ENCODE measurements at places on chromosomes 7 and 10.

DNA sequence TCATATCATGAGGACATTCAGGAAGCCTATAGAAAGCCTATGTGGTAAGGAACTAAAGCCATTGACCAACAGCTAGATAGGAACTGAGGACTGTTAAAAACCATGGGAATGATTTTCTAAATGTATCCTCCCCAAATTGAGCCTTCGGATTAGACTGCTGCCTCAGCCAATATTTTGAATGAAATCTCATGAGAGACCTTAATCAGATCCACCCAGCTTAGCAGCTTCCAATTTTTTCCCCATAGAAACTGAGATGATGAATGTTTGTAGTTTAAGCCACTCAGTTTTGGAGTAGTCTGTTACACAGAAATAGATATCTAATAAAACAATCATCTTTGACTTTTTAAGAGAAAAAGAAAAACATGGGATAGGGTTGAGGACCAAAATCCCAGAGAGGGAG is 292.0 kb downstream of the HPSE2 start:
- no peak for DNase-seq

DNA sequence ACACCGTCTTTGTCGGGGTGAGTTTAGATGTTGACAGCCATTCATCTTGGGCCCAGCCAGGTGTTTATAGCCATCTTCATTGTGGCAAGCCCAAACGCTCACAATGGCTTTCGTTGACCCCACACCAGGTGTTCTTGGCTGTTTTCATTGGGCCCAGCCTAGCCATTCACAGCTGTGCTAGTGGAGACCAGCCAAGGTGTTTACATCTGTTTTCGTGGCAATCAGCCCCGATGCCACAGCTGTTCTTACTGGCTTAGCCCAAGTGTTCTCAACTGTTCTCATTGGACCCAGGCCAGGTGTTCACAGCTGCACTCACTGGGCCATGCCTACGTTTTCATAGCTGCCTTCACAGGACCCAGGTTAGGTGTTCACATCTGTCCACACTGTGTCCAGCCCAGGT is 7.7 kb downstream of the FRG2B start:
- no peak for DNase-seq

DNA sequence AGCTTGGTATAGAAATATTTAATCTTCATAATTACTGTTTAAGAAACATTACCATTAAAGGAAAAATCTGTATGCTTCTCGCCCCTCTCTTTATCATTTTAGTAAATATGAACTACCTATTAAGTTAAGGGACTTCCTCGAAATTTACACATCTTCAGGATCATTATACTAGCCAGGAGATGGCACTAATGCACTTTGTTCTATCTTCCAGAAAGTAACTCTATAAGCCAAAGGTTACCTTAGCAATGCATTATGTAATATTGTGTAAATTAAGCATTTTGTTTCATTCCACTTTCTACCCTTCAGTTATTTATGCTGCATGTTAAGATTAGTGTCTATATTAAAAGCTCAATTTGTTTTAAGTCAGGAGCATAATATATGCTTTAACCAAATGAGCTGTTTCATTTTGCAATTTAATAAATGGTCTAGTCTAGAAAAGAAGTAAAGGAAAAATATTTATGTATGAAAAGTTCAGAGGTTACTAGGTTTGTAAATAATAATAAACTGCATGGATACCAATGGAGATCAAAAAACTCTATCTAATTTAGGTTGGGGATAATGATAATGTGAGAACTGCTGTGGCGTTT is 128.5 kb downstream of the ANKRD7 start:
- no peak for DNase-seq

DNA sequence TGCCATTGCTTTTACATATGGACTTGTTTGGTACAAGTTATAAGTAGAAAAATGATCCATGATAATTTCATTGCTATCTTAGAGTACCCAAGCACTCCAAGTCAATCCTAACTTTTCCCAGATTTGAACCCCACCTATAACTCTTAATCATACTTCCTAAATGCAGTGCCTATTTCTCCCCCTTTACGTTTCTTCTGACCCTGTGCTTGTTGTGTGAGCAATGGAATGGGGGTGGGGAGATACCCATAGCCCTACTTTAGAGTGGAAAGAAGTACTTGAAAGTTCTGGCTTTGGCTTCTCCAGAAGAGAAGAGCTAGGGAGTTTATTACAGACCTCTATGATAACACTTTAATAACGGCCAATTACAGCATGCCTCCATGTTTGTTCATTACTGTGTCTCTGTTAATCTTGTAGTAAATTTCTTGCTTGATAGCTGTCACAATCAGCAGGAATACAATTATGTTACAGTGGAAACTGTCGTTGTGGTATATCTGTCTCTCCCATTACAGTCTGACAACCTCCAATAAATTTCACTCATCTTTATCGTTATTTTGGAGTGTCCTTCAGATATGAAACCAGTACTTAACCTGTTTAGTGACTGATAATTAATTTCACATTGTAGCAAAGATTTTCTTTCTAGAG is 34.0 kb downstream of the CNPY1 start:
- no peak for DNase-seq

DNA sequence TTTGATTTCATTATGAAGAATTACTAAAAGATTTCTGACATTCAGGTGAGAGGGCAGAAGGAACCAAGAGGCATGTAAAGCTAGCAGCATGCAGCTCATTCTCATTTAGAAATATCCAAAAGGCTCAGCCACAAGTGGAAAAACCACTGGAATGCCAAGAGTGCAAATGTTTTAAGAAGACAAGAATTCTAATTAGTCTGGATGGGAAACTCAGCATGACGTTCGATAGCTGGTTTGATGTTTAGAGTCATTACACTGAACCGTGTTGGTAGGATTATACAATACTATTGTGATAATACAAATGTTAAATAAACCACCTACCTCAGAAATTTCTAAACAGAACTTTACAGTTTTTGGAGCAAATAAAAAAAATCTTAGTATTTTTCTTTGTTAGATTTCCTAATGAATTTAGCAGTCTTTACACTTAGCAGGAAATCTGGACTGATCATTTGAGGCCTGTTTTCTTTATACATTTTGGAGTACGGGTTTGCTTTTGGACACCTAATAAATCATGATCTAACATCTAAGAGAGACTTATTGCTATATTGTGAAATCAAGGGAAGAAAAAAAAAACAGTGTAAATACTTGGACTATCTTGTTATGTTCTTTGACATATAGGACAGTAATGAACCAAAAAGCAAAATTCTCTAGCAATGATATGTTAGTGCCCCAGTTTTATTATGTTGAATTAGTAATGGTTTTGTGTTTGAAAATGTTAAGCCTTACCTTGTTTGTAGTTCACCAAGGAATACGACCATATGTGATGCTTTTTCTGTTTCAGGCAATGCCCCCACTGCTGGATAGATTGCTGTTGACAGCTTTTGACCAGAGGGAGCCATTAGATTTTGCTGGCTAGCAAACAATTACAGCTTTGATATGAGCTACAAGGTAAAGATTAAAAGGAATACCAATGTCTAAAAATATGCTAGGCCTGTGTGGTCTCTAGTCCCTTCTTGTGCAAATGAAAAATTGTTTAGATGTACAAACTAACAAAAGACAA is 354.1 kb upstream of the SEMA3A start:
- no peak for DNase-seq

DNA sequence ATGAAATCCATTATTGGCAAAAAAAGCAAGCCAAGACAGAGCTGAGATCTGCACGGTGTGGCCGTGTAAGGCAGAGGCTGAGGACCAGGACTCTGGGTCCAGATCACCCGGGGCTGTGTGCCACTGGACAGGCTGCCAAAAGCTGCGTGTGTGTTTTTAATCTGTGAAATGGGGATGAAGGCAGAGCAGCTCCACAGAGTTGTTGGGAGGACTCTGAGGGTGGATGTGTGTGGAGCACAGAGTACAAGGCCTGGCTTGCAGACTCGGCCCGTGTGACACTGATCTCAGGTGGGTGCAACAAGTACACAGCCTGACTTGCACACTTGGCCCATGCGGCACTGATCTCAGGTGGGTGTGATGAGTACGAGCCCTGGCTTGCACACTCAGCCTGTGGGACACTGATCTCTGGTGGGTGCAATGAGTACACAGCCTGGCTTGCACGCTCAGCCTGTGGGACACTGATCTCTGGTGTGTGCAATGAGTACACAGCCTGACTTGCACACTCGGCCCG is 329.8 kb downstream of the DNAJB6 start:
- DNase-seq: no peak

- no peak for DNase-seq
Measured at GRCh38 chr10:34866848-34867247, 51.8 kb upstream of the PARD3 start.

DNA sequence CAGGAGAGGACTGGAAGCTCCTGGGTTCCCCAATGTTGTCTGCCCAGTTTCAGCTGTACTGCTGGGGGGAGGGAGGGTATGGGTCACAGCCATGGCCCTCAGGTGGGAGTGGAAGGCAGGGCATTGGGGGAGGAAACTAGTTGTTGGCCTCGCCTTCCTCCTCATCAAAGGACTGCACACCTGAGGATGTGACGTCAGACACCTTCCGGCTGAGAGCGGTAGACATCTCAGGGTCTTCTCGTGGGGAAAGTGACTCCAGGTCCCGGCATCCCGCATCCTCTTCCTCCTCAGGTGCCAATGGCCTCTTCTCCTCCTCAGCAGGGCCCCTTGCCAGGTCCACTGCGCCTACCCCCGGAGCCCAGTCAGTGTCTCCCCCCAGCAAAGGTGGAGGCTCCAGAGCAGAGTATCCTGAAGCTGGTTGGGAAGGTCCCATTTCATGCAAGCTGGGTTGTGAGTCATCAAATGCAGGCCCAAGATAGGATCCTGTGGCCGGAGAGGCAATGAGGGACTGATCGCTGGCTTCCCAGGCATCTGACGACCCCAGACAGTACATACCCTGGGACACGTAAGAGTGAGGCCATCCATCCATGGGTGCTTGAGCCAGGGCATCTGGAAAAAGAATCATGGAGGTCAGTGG is 6.0 kb downstream of the FAM131B start:
- DNase-seq: no peak

GRCh38 chr10:128896116-128896795 is 570.8 kb upstream of the MGMT start:
- DNase-seq: no peak

DNA sequence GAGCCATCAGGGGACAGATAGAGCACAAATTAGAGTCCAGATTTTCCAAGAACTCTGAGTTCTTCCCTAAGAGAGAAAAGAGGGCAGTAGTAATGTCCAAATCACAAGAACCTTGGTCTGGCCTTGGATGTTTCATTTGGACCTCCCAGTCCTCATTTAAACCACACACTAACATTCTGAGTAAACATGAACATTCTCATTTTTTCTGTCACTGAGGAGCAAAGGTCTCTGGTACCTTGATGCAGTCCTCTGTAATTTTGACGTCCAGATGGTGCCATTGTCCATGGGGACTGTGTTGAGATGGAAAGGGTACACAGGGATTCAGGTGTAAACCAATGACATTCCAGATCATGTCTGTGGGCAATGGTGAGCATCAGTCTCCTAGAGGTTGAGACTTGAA is 225.4 kb upstream of the PHYHIPL start:
- no peak for DNase-seq

- DNase-seq: no peak
Measured at GRCh38 chr7:73988197-73988596, 39.8 kb upstream of the ELN start.

DNA sequence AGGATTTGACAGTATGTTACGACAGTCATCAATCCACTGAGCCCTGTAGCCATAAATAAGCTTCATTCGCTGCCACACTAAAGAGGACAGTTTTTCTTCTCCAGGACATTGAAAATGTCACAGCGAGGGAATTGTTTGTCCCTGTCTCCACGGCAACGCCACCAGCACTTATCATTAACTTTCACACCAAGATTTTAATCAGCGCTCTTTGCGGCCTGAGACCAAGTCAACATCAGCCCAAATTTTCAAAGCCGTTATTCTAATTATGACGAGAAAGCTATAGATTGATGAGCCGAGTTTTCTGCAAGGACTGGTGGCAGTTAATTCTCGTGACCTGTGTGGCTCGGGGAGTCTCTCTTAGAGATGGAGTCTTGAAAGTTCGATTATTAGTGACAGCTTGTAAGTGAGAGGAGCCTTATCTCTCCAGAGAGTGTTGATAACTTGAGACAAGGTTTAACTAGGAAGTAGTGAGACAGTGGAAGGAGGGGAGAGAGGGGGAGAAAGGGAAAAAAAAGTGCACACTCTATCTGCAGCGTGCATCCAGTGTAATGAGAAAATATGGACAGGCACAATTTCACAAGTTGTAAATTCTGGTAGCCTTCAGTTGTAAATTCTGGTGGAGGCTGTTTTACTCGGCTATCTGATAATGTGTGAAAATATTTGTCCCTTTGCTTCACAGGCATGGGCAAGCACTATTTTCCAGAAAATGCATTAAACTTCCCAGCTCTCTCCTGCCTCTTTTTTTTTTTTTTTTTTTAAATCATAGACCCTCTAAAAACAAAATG is 473.3 kb downstream of the LRMDA start:
- DNase-seq: no peak

GRCh38 chr7:2019711-2020511 is 212.8 kb downstream of the MAD1L1 start:
- peak; percentile 47 for DNase-seq

DNA sequence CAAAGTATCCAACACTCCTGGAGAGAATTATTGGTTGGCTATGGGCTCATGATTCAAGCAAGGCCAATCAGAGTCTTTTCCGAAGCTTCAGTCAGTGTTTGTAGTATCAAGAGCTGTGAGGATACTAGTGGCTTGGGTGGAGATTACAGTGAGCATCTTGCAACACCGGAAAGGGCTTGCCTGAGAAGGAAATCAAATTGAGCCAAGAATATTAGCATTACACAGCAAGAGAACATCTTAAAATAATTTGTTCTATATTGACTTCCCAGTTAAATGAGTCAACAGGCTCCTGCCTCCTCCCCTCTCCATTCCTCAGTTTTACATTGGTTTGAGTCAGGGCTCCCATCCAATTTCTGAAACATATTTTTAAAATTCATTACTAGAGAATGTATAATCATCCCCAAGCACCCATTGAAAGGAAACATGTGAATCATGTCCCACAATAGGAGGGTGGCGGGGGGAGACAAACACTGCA is 127.4 kb downstream of the ELAPOR2 start:
- DNase-seq: peak; percentile 10

DNA sequence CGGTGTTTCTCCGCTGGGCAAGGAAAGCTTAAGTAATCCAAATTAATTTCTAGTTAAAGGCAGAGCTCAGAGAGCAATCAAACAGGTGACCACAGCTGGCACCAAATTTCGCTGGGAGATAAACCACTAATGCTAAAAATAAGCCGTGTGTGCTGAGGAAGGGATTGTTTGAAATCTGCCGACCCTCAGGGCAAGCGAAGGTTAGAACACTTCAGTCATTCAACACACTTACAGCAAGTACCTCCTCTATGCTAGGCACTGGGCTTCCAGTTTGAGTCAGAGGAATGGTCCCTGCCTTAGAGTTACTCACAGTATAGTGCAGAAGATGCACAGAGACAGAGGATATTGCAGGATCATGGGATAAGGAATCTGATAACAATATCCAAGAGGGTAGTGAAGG is 467.9 kb upstream of the PODXL start:
- DNase-seq: no peak

- DNase-seq: no peak
Measured at GRCh38 chr7:91537260-91538152, 273.3 kb downstream of the FZD1 start.

GRCh38 chr10:113610631-113611601 is 52.9 kb downstream of the NRAP start:
- DNase-seq: no peak

GRCh38 chr10:118564652-118565051 is 30.8 kb downstream of the PRLHR start:
- no peak for DNase-seq

GRCh38 chr10:44064987-44065787 is 319.7 kb downstream of the CXCL12 start:
- DNase-seq: no peak

- no peak for DNase-seq
Measured at GRCh38 chr7:53340220-53340619, 304.8 kb downstream of the POM121L12 start.

- DNase-seq: no peak
Measured at GRCh38 chr10:112700215-112700671, 249.8 kb upstream of the TCF7L2 start.

All from stimulated activated CD4-positive, alpha-beta T cell treated with anti-CD3 and anti-CD28 coated beads, Interleukin-1b, Interleukin-23, amount 100 ng/mL, for 48 hours (primary cell).